Islet precursor cell (in vitro differentiated cells): ENCODE measurements at places on chromosomes 2 and 18.

- DNase-seq: no peak
Observed at GRCh38 chr18:54942569-54942968, 16.7 kb downstream of the CCDC68 start.

DNA sequence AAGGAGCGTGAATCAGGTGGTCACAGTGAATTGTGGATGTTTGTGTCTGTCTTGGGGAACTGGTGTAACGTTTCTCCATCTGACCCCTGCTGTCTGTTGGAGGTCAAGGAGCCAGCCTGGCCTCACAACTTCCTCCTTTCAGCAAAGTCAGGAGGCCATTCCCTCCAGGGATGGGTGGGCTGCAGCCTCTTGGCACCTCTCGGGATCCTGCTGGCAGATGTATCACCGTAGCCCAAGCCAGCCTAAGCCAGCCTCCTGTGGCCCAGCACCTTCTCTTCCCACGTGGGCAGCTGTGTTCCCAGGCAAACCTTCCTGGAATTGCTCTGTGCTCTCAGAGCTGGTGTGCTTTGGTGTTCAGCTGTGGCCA, 30.5 kb downstream of the HPCAL1 start:
- DNase-seq: peak; percentile 53

DNA sequence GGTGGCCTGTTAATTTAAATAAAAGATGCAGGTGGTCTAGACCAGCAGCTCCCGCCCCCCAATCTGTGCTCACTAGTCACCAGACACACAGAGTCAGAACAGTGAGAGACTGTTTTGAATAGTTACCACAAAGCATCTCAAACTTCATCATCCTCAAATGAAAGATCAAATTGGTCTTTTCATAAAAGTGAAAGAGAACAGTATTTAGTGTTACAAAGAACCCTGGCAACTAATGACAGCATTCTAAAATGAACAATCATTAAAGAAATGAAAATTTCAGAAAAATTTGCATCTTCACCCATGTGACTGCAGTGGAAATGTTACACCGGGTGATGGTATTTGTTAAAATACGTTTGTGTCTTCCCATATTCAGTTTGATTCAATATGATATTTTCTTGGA, 65.5 kb upstream of the PMAIP1 start:
- no peak for DNase-seq

DNA sequence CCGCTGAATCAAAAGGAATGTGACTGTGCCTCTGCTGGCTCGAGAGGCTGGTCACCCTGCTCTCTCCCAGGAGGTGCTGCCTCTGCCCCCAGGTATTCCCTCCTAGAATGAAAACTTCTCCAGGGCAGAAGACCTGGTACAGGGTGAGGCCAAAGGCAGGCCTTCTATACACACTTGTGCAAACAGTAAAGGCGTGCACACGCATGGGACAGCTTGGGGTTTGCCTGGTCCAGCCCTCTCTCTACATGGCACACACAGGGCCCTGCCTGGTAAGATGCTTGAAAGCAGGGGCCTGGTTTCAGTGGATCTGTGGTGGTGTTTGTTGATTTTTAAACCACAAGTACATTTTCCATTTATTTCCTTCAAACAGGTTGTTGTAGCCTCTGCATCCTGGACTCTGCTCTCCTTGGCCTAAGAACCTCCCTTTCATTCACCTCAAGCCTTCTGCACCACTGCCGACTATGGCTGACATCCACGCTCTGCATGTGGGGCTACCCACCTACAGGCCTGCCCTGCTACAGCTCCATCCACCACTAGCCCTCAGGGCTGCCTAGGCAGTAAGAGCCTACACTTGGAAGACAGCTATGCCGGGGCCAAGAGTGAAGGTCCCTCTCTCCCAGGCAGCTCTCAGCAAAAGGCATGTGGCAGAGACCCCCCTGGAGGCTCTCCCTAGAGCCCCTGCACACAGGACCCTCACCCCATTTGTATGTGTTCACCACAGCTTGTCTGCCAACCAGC, 190.7 kb downstream of the ZBTB7C start:
- no peak for DNase-seq

DNA sequence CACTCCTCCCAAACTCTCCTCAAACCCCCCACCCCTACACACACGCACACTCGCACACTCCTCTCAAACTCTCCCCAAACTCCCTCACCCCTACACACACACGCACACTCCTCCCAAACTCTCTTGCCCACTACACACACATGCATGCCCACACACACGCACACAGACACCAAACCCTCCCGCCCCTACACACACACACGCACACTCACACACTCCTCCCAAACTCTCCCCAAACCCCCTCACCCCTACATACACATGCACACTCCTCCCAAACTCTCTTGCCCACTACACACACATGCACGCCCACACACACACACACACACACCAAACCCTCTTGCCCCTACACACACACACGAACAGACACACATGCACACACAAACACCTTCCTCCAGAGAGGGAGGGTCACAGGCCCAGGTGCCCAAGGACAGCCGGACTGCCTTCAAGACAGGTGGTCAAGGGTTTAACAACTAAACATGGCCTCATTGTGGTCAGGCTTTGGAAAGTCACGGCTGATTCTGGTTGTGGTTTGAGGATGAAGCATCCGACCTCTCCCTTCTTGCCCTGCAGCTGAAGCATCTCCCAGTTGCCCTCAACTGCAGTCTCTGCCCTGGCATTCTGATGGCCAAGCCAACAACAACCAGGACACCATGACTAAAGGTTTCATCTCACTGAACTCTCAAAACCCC, 72.3 kb upstream of the SNTG2 start:
- no peak for DNase-seq

GRCh38 chr2:63613391-63613901, 24.7 kb downstream of the MDH1 start:
- DNase-seq: no peak
